Activated CD4-positive, alpha-beta T cell treated with anti-CD3 and anti-CD28 coated beads for 1 hour (primary cell): ENCODE measurements at places on chromosomes 1 and 21.

DNA sequence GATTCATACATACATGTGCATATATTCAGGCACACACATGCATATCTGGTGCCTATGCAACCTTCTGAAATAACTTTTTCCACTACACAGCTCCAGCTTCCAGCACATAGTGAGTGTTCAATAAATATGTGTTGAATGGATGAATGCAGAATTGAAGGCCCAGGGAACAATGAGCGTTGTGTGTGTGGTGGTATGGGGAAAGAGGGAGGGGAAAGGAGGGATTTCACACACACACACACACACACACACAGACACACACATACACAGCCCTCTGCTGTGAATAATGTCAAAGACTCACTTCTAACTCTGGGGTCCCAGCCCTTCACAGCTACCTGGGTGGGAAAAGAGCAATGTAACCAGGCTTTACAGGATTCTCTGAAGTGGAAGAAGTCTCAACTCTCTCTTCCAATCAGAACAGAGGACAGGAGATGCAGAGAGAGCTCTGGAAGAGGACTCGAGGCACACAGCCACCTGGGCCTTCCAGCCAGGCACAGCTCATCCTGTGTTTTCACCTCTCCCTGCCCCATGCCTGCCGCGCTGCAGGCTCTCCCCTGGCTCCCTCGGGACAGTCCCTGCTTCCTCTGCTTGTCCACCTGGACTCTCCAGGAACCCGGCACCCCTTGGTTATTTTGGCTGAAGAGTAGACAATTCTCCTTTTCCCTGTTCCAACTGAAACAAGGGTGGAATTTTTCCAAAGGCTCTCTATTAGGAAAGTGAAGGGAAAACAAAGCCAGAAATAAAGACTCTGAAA, 5.4 kb upstream of the IGSF8 start:
- DNase-seq = no peak

GRCh38 chr1:184866991-184867788, 107.1 kb downstream of the NIBAN1 start:
- DNase-seq = peak; percentile 10

- no peak for DNase-seq
These were observed 119.7 kb downstream of the HHAT start for GRCh38 chr1:210448297-210448892.

DNA sequence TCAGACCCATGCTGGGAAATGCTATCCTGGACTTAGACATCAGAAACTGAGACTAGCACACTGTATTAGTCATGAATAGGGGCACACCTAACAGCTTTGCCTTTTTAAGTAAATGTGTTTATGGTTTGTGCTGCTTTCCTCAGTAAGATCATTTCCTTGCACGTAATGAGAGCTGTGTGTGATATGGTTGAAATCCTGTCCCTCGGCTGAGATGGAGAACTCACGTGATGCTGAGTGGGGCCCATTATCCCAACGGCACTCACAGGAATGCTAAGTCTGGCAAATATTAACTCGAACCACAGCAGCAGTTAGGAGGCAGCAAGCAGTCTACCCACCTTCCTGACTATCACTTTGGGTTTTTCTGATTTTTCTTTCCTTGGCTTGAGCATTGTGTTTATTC, 38.2 kb downstream of the BCL9 start:
- DNase-seq = no peak

- DNase-seq = no peak
These were observed 45.3 kb downstream of the PRRC2C start for GRCh38 chr1:171530676-171531075.

DNA sequence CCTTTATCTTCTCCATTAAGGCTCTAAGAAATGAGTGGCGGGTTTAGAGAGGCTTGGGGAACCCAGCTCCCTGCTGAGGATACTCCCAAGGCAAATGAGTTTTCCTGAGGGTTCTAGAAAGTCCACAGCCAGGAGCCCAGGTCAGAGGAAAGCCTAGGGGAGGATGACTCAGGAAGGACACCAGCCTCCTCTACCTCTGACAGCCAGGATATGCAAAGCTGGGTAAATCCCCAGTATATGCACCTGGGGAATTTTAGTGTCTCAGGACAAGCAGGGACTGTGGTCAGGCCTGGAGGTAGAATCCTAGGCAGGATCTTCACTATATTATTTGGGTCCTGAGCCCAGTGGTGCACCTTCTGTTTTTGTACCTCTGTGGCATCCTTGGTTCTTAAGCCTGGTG, 23.5 kb upstream of the WNT4 start:
- no peak for DNase-seq

DNA sequence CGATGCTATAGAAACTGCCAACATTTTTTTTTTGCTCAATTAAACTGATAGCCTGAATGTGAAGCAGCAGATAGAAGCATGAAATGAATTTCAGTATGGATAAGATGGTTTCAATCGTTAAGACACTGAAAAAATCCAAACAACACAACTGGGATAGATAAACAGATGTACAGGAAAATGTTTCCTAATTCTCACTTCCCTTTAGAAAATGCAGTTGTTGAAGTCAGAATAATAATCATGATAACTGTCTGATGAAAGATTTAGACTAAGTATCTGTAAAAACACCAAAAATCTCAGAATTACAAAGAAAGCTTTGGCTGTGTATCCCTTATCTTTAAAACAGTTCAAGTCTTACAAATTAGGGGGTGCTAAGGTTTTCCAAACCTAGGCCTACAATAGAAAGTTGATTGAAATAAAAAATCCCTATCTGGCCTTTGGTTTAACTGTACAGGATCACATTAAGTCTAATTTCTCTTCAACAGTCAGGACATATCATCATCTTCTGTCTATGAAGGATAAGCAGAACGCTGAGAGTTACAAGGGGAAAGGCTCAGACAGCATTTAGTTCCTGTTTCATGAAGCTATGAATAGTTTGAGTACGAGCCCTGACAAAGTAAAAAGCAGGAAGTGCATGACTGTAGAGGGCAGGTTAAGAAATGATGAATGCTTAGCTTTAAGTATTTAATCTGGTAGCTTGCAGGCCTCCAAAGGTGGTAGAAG, 203.2 kb downstream of the APP start:
- no peak for DNase-seq
